SK-MEL-5 (cell line): ENCODE measurements at places on chromosomes 11 and 22. TPM values are rescaled to one million over a fixed set of nuclear protein-coding genes. Genes with fewer than 3 reads are reported as not detected.

The MARK2 gene
- total RNA-seq: 7.8 and 11.2 TPM in 2 replicates

The C11orf86 gene
- not detected in 2 replicates for total RNA-seq

The DNAJB7 gene
- total RNA-seq: not detected in 2 replicates

The DDX25 gene
- 0.96 and 1.5 TPM in 2 replicates for total RNA-seq

The SGSM1 gene
- 0.03 TPM in 1 of 2 replicates, not detected in the other for total RNA-seq

The ALX4 gene
- total RNA-seq: 0.08 TPM in 1 of 2 replicates, not detected in the other

The BTBD18 gene
- total RNA-seq: not detected in 2 replicates
